ENCODE measurements at places on chromosomes 2 and 18.
A peak's percentile ranks its signal among the peaks of the same experiment; 100 is the strongest.

- no peak for DNase-seq
These were observed 57.5 kb upstream of the MSTN start for GRCh38 chr2:190119923-190120590.

DNA sequence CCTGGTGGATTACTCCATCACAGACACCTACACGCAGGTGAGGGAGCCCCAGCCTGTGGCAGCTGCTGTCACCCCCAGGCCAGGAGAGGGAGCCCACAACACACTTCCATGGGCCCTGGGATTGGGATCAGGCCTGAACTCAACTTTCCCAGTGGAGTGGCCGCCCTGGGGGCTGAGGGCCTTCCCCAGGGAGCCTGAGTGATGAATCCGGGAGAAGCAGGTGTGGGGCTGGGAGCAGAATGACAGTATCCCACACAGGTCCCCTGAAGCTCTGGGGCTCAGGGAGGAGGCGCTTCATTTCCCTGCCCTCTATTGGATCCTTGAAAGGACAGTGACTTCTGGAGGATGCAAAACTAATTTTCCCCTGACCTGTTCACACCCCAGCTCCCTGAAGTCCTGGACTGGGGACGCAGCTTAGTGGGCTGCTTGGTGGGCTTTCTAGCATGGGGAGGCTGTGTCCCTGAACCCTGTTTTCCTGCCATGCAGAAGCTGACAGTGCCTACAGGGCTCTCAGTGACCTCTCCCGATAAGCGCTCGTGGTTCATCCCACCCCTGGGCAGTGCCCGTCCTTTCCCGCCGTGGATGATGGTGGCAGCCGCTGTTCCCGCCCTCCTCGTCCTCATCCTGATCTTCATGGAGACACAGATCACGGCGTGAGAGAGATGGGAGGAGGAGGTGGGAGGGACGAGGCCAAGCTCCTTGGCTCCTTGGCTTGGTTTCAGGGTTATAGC, 11.0 kb downstream of the SLC4A3 start:
- DNase-seq: no peak

DNA sequence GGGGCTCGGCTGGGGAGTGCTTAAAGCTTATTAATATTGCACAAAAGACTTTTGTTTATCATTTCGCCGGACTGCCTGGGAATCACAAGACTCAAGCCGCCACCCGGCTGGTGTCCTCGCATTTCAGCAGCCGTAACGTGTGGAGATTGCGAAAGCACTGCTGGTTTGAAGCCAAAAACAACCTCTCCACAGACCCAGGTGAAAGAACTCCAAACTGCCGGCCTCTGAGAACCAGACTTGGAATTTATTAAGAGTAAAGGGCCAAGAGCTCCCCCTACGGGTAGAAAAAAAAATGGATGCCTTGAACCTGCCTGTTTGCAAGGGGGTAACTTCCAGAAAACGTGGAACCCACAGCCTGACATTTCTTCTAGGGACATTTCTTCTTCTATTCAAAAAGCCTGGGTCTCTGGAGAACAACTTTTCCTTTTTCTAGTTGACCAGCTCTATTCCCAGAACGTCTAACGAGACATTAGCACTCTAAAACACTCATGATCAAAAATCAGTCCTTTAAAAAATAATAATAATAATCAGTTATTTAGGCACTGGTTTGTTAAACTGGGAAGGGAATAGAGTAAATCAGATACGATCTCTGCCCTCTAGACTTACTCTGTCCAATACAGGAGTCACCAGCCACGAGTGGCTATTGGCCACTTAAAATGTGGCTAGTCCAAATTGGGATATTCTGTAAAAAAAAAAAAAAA, 216.3 kb downstream of the C1D start:
- peak; percentile 92 for DNase-seq

DNA sequence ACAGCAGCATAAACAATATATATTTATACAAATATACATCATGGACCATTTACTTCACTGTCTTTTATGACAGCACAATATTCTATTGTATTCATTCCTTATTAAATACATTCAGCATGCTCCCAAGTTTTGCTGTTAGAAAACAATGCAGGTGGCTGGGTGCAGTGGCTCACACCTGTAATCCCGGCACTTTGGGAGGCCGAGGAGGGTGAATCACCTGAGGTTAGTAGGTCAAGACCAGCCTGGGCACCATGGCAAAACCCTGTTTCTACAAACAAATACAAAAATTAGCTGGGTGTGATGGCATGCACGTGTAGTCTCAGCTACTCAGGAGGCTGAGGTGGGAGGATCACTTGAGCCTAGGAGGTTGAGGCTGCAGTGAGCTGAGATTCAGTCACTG, 39.0 kb downstream of the NPC1 start:
- no peak for DNase-seq

DNA sequence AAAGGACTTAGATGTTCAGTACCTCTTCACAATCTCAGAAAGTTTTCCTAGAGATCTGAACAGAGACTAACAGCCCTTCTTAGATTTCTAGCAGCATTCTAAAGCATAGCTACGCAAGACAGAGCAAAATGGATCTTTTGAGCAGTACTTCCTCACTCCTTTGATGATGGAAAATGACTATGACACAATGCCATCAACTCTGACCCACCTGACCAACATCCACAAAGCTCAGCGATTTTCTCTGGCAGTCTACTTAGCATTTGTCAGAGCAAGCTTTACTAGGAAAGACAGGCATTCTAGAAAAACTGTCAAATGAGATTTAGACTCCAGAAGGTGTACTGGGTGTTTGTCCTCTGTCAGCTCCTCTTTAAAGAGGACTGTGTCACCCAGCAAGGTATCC, 180.9 kb upstream of the ACVR2A start:
- no peak for DNase-seq

DNA sequence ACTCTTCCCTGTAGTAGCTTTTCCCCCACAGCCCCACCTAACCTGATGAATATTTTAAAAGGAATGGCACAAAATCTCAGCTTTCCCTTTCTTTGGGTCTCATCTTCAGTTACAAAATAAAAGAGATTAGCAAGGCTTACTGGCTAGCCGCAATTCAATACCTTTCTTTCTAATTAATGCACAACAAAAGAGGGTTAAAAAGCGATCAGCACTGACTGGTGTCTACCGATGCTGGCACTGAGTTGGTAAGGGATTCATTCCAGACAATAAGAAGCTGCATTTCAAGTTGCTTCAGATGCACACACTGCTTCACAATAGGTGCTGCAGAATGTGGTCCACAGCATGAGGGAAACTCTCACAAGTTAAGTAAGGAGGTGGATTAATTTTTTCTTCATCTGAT, 41.9 kb downstream of the HDHD2 start:
- no peak for DNase-seq

- DNase-seq: no peak
These were observed 28.5 kb upstream of the NAPG start for GRCh38 chr18:10497206-10497749.

DNA sequence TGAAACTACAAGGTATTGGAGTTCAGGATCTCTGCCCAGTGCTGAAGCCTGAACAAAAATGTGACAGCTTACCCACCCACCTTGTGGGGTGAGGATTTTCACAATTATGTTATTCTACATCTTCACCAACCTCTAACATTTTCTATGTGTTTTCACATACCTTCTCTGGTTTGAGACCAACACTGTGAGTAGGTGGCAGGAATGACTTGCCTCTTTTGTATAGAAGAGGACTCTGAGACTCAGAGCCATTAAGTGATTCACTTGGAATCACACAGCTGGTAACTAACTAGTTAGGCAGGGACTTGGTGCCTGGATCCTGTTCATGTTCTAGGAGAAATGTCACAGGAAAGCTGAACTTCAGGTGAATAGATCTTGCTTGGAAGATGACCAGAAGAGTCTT, 14.8 kb upstream of the SRBD1 start:
- DNase-seq: no peak

GRCh38 chr2:33531549-33532059, 55.2 kb downstream of the RASGRP3 start:
- no peak for DNase-seq

GRCh38 chr2:96760986-96761832, 507 bp downstream of the CNNM4 start:
- DNase-seq: no peak

DNA sequence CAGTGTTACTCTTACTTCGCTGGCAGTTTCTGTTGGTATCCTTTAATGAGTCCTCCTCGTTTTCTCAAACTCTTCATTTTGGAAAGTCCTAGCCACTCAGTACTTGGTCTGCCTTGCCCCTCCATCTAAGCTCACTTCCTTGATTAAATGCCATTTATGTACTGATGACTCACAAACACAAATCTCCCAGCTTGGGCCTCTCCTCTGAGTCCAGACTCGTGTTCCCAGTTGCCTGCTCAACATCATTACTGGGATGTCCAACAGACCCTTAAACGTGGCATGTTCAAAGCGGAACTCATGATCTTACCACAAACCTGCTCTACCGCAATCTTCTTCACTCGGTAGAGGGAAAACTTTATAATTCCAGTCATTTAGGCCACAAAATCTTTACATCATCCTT, 13.8 kb upstream of the CCDC68 start:
- no peak for DNase-seq

DNA sequence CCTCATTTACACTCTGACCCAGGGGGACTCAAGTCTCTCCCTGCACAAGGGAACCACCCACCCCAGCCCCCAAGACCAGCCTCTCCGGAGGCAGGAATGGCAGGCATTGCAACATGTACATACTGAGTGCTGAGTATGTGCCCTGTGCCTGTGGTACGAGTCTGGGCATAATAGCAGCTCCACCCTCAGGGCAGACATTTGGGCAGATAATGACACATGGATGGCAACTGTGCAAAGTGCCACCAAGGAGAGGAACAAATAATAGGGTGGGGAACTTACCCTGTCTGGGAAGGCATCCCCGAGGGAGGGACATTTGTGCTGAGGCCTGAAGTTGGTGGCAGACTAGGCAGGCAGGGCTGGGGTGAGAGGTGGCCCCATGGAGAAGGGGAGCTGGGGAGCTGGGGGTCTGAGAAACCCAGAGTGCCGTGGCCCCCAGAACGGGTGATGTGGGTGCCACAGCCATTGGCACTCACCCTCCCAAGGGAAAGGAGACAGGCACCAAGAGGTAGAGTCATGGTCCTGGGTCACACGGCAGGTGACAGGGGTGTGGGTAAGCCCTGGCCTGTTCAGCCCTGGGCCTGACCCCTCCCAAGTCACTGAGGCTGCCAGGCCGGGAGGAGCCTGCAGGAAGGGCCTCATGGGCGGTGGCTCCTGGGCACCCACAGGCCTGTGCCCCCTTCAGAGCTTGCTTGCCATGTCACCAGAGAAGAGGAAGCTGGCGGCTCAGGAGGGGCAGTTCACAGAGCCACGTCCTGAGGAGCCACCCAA, 15.7 kb upstream of the GPR17 start:
- DNase-seq: no peak

- DNase-seq: no peak
These were observed 5.9 kb upstream of the FHL2 start for GRCh38 chr2:105404736-105405135.

- no peak for DNase-seq
These were observed 15.9 kb downstream of the GLI2 start for GRCh38 chr2:120751553-120751952.

GRCh38 chr2:40394031-40394430, 57.9 kb downstream of the SLC8A1 start:
- DNase-seq: no peak

DNA sequence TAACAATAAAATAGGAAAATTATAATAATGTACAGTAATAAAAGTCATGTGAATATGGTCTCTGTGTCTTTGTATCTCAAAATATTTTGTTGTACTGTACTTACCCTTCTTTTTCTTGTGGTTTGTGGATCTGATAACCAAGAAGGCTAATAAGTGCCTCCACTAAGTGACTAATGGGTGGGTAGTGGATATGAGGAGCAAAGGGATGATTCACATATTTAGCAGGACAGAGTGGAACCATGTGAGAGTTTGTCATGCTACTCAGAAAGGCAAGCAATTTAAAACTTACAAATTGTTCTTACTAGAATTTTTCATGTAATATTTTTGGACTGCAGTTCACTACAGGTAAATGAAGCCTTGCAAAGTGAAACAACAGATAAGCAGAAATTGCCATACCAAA, 1241.2 kb upstream of the CDH2 start:
- no peak for DNase-seq

DNA sequence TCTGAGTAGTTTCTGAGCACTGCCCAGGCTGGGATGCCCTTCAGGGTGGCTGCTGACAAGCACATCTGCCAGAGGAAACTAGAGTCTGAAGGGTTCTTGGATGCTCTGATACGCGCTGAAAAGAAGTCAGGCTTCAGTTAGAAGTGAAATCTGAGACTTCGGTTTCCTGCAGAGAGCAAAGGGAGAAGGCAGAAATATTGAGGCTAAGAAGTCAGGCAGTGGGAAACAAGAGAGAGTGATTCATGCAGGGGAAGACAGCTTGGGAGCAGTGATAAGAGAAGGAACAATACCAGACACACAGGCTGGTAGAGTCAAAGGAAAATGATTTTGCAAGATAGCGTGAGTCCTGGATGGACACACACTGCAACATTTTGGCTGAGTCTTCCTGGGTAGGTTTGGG, 51.0 kb upstream of the BOD1L2 start:
- DNase-seq: no peak

DNA sequence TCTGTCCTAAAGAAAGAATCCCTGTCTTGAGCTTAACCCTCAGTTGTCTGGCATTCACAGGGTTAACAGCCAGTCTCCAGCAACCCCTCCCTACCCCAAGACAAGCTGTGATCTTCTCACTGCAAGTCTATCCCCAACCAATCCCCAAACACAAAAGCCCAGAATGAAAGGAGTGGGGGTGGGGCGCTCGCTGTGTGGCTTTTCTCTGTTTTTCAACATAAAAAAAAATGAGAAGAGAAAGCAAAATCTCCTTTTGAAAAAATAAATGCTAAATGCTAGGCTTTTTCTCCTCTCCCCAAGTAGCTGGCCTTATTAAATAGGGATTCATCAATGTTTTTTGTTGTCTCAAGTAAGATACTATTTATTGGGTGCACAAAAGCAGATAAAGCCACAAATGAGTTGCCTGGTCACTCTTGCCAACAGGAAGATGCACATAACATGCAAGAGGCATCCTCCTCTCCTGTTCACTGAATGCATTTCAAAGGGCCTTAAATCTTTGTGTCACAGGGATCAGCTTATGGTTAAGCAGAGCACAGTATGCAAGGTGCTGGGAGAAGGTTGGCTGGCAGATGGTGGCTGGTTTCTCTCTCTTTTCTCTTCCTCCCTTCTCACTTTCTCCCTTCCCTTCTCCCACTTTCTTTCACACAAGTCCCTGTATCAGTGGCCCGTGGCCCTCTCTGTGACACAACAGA, 225.6 kb downstream of the CMPK2 start:
- no peak for DNase-seq

DNA sequence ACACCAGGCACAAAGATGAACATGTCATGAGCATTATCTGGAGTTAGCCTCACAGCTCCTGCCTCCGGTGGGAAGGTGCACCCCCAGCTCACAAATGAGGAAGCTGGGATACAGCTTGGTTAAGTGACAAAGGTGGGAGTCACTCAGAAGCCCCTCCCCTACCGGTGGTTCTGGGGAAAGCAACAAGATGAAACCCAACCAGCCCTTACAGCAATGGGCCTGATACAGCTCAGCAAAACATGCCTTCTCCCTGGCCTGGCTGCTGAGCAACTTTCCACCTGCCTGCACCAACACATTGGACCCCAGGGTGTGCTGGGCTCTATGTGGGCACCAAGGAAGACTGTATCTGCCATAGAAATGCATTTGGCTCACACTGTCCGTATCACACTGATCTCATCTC, 113.2 kb downstream of the GYPC start:
- DNase-seq: no peak
